Testis (tissue), 5 donors: ENCODE measurements at places on chromosomes 7 and 10. TPM values are rescaled to one million over a fixed set of nuclear protein-coding genes. Genes with fewer than 3 reads are reported as not detected.

HECW1 gene
- 5.0 TPM for total RNA-seq

BRI3 gene
- total RNA-seq = 61.1 TPM

DNA sequence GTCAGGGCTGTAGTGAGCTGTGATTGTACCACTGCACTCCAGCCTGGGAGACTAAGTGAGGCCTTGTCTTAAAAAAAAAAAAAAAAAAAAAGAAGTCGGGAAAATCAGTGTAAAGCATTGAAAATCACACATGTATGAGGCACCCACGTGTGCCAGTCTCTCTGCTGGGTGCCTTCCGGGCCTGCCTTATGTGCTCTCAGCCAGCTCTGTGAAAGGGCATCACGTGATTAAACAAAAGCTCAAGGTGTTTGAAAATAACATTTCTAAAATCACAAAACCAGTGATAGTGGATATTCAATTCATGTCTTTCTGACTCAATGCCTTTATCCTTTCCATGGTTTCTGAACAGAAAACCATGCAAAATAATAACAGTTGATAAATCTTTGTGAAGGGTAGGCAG is 125.2 kb upstream of the PALS2 start:
- no peaks in the 10 kb centered on the region for H3K36me3 ChIP-seq
- no peak overlapping the region for H3K27ac ChIP-seq
- no peak overlapping the region for H3K4me3 ChIP-seq
- H3K4me1 ChIP-seq = no peaks in the 10 kb centered on the region
- no peaks in the 10 kb centered on the region for H3K27me3 ChIP-seq

GRCh38 chr10:69914398-69915214 is 112.9 kb downstream of the COL13A1 start:
- no peak overlapping the region for H3K4me3 ChIP-seq
- H3K4me1 ChIP-seq = peaks cover 30% of the 10 kb centered on the region
- DNase-seq = peak; percentile 89
- no peaks in the 10 kb centered on the region for H3K27me3 ChIP-seq
- H3K36me3 ChIP-seq = no peaks in the 10 kb centered on the region

- H3K27me3 ChIP-seq = no peaks in the 10 kb centered on the region
- H3K27ac ChIP-seq = no peak overlapping the region
- no peak overlapping the region for H3K4me3 ChIP-seq
- H3K36me3 ChIP-seq = no peaks in the 10 kb centered on the region
- no peak for DNase-seq
- peaks cover 48% of the 10 kb centered on the region for H3K4me1 ChIP-seq
Measured at GRCh38 chr10:97547271-97547600, 25.3 kb upstream of the ANKRD2 start.

DNA sequence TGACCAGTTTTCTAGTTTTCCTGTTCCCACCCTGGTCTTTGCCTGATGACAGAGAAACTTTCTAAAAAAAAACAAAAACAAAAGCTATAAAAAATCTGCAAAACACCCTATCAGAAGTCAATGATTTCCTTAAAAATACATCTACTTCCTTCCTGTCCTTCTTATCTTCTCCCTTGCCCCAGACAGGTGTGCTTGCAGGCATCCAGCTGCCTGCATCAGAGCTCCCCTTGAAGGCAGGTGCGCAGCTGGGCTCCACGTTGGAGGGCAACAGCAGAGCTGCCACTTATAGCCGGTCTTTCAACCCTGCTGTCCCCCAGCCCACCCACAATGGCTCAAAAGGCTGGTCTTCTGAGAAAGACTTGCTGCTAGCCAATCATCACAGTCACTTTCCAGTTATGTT is 29.8 kb downstream of the UBE2D4 start:
- no peaks in the 10 kb centered on the region for H3K4me1 ChIP-seq
- H3K27me3 ChIP-seq = no peaks in the 10 kb centered on the region
- no peaks in the 10 kb centered on the region for H3K36me3 ChIP-seq

DNA sequence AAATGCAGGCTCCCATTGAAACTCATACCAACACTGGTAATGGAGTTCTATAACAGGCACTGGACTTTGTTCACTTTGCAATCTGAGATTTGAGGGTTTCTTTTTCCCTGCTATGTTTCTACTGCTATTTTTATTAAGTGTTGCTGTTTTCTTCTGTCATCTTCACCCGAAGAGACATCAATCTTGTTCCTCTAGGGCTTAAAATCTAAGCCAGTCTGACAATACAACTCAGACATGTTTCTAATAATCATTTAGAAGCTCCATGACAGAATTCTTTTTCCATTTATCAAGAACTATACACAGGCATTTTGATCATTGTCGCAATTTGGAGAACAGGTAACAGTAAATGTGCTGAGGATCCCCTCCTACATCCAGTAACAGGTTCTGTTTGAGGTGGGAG is 98.5 kb upstream of the GNAI1 start:
- H3K4me1 ChIP-seq = no peaks in the 10 kb centered on the region
- no peaks in the 10 kb centered on the region for H3K27me3 ChIP-seq
- H3K27ac ChIP-seq = no peak overlapping the region
- no peak overlapping the region for H3K4me3 ChIP-seq

DNA sequence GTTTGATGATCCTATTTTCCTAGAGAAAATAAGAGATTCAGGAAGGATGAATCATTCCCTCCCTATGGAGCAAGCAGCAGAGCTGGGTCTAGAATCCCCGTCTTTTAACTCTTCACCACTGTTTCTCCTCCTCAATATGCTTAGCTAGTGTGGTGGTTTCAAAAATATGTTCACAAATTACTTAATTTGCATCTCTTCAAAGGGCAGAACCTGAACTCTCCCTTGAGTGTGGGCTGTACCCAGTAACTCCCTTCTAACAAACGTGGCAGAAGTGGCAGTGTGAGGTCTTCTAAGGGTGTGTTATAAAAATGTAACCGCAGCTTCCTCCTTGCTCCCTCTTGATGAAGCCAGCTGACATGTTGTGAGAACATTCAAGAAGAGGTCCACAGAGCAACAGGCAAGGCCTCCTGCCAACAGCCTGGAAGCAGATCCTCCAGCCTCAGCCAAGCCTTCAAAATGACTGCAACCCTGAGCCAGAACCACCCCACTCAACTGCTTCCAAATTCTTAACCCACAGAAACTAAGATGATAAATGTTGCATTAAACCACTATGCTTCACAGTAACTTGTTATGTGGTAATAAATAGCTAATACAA is 36.6 kb downstream of the SRPK2 start:
- no peak overlapping the region for H3K4me3 ChIP-seq
- H3K27ac ChIP-seq = peak overlapping the region; percentile 67

- peak overlapping the region; percentile 69 for H3K27ac ChIP-seq
- DNase-seq = no peak
- no peak overlapping the region for H3K4me3 ChIP-seq
Measured at GRCh38 chr7:43647339-43647672, 64.4 kb downstream of the STK17A start.

DNA sequence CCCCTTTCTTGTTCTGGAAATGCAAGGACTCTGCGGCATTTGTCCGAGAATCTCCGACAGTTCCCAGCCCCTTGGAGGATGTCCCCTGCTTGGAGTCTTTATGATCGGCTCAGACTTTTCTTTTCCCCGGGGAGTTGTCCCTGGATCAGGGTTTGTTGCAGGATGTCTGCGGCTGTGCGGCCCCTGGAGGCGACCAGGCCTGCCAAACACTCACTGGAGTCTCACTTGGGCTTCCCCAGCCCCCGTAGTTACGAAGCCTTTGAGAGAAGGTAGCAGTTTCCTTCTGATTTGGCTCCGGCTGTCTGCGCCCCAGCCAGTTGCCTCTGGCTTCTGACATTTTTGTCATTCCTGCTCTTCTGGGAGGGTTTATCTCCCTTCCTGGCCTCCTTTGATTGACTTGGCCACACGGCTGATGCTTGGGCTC is 16.1 kb downstream of the COL26A1 start:
- DNase-seq = no peak
- no peaks in the 10 kb centered on the region for H3K27me3 ChIP-seq
- no peaks in the 10 kb centered on the region for H3K36me3 ChIP-seq
- no peaks in the 10 kb centered on the region for H3K4me1 ChIP-seq
- no peak overlapping the region for H3K4me3 ChIP-seq

GRCh38 chr7:101108330-101108857 is 18.5 kb upstream of the SERPINE1 start:
- DNase-seq = peak; percentile 69
- no peak overlapping the region for H3K27ac ChIP-seq
- no peaks in the 10 kb centered on the region for H3K27me3 ChIP-seq
- peaks cover 18% of the 10 kb centered on the region for H3K4me1 ChIP-seq
- H3K36me3 ChIP-seq = no peaks in the 10 kb centered on the region

GRCh38 chr10:80382989-80383388 is 25.4 kb upstream of the PRXL2A start:
- H3K4me1 ChIP-seq = peaks cover 4% of the 10 kb centered on the region
- H3K36me3 ChIP-seq = no peaks in the 10 kb centered on the region
- no peak overlapping the region for H3K4me3 ChIP-seq
